ENCODE measurements at places on chromosomes 1 and 21.

DNA sequence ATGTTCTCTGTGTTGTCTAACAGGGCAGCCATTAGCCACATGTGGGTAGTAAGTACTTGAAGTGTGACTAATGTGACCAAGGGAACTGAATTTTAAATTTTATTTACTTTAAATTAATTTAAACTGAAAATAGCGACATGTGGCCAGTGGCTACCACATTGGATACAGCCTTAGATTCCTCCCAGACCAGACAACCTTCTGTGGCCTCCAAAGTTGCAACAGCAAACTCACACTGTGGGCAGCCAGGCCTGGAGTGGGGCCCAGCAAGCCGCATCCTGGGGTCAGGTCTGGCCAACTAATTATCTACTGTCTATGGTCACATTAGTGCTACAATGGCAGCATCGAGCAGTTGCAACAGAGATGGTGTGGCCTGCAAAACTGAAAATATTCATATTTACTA, 11.7 kb downstream of the EIF2D start:
- DNase-seq = no peak

GRCh38 chr1:234108921-234109320, 204.4 kb downstream of the SLC35F3 start:
- DNase-seq = no peak

- DNase-seq = no peak
Observed at GRCh38 chr1:27596986-27597385, 7.0 kb downstream of the AHDC1 start.

GRCh38 chr1:94640125-94640524, 98.6 kb upstream of the F3 start:
- DNase-seq = no peak

GRCh38 chr1:21691739-21692138, 22.6 kb upstream of the RAP1GAP start:
- DNase-seq = no peak

All from NCI-H1436 (cell line).